ENCODE measurements at places on chromosomes 1 and 21. TPM values are rescaled to one million over a fixed set of nuclear protein-coding genes. Genes with fewer than 3 reads are reported as not detected.

Gene C8A
- total RNA-seq, result not detected

Gene KMO
- total RNA-seq, result 0.35 TPM

Gene LCE1C
- not detected for total RNA-seq

Gene NSUN4
- 24.7 TPM for total RNA-seq

Gene CNKSR1
- 0.52 TPM for total RNA-seq

Gene SOX13
- total RNA-seq, result 6.6 TPM

Gene DMRTA2
- 10.7 TPM for total RNA-seq

Gene MAN1C1
- not detected for total RNA-seq

Gene CNR2
- not detected for total RNA-seq

Gene MAP3K7CL
- total RNA-seq, result not detected

Gene KCNJ9
- total RNA-seq, result not detected

Gene SERTAD4
- total RNA-seq, result 0.29 TPM

Gene MOV10
- total RNA-seq, result 29.5 TPM

Gene LRRC53
- total RNA-seq, result not detected

Gene TFF3
- not detected for total RNA-seq

Gene INAVA
- 0.10 TPM for total RNA-seq

Gene REN
- not detected for total RNA-seq

Gene FAAH
- total RNA-seq, result 0.17 TPM

Gene CRB1
- 0.27 TPM for total RNA-seq

Gene PRR9
- total RNA-seq, result not detected

Gene OR6K3
- not detected for total RNA-seq

Gene ACTRT2
- total RNA-seq, result not detected

Gene PTGFR
- total RNA-seq, result 0.12 TPM

Gene SYCP1
- not detected for total RNA-seq

Gene KRTAP19-8
- not detected for total RNA-seq

Gene PRPF38B
- 23.7 TPM for total RNA-seq

Gene S100B
- not detected for total RNA-seq

Gene CELA3A
- not detected for total RNA-seq

Gene BRDT
- total RNA-seq, result not detected

Gene ADAMTSL4
- total RNA-seq, result 5.8 TPM

Gene APCS
- total RNA-seq, result not detected

Gene CAMK1G
- total RNA-seq, result not detected

Gene AUNIP
- 8.8 TPM for total RNA-seq

Gene SLAMF9
- total RNA-seq, result not detected

Gene EDN2
- not detected for total RNA-seq

Gene KRTAP21-2
- total RNA-seq, result not detected

Gene CDCA8
- total RNA-seq, result 19.5 TPM

Gene TNFRSF4
- total RNA-seq, result not detected

Gene ZMYND12
- 0.29 TPM for total RNA-seq

Gene CELA2A
- total RNA-seq, result not detected

Gene CYP4B1
- not detected for total RNA-seq

Gene LAMC2
- 3.2 TPM for total RNA-seq

Gene LCE2B
- total RNA-seq, result not detected

Gene TMEM240
- total RNA-seq, result 0.67 TPM

Gene CLDN17
- total RNA-seq, result not detected

Gene TARBP1
- total RNA-seq, result 105 TPM

Gene RXFP4
- not detected for total RNA-seq

Gene MAP10
- 1.1 TPM for total RNA-seq

Gene LYPD8
- not detected for total RNA-seq

Gene ELAVL4
- 0.10 TPM for total RNA-seq

Gene MAPKAPK2
- total RNA-seq, result 32.1 TPM

Data from NCI-H460 (cell line).